ENCODE measurements at places on chromosomes 1 and 21. TPM values are rescaled to one million over a fixed set of nuclear protein-coding genes. Genes with fewer than 3 reads are reported as not detected.

BLACAT1 gene
- 0.21 TPM for total RNA-seq

TMEM9 gene
- 17.2 TPM for total RNA-seq

GRCh38 chr21:28136656-28137255 lies 855.9 kb downstream of the LTN1 start:
- no peaks in the 10 kb centered on the region for H3K27me3 ChIP-seq
- no peak for DNase-seq
- H3K27ac ChIP-seq = no peak overlapping the region
- H3K4me1 ChIP-seq = no peaks in the 10 kb centered on the region
- no peak overlapping the region for H3K4me3 ChIP-seq

GRCh38 chr1:230822092-230822581 lies 46.2 kb downstream of the C1orf198 start:
- H3K27me3 ChIP-seq = no peaks in the 10 kb centered on the region
- no peaks in the 10 kb centered on the region for H3K4me1 ChIP-seq
- no peak for DNase-seq
- no peak overlapping the region for H3K27ac ChIP-seq

- no peaks in the 10 kb centered on the region for H3K4me1 ChIP-seq
- H3K4me3 ChIP-seq = no peak overlapping the region
- H3K27ac ChIP-seq = no peak overlapping the region
- no peak for DNase-seq
Measured at GRCh38 chr1:152999818-153000217, 1.7 kb upstream of the SPRR3 start.

- peak; percentile 98 for DNase-seq
- H3K4me3 ChIP-seq = 0 out of 2 replicates have a peak overlapping the region, but pooled peaks have one; percentile 30
- peak overlapping the region; percentile 69 for H3K27ac ChIP-seq
- H3K36me3 ChIP-seq = no peaks in the 10 kb centered on the region
Measured at GRCh38 chr1:28172713-28173150, 3.8 kb downstream of the PTAFR start.

- peak overlapping the region; percentile 42 for H3K27ac ChIP-seq
- H3K27me3 ChIP-seq = no peaks in the 10 kb centered on the region
- no peak overlapping the region for H3K4me3 ChIP-seq
- no peaks in the 10 kb centered on the region for H3K36me3 ChIP-seq
Measured at GRCh38 chr1:167263819-167264464, 43.3 kb downstream of the POU2F1 start.

GRCh38 chr1:30908696-30909364 lies at the start of gene SDC3:
TSS of gene SDC3 (minus strand) at chr1:30908758. CDS start at chr1:30908586, 172 bp downstream.
- H3K4me1 ChIP-seq = no peaks in the 10 kb centered on the region
- DNase-seq = no peak
- H3K27me3 ChIP-seq = peaks cover 16% of the 10 kb centered on the region
- no peaks in the 10 kb centered on the region for H3K36me3 ChIP-seq
- H3K27ac ChIP-seq = no peak within 1 kb of the TSS
- no peak within 1 kb of the TSS for H3K4me3 ChIP-seq

DNA sequence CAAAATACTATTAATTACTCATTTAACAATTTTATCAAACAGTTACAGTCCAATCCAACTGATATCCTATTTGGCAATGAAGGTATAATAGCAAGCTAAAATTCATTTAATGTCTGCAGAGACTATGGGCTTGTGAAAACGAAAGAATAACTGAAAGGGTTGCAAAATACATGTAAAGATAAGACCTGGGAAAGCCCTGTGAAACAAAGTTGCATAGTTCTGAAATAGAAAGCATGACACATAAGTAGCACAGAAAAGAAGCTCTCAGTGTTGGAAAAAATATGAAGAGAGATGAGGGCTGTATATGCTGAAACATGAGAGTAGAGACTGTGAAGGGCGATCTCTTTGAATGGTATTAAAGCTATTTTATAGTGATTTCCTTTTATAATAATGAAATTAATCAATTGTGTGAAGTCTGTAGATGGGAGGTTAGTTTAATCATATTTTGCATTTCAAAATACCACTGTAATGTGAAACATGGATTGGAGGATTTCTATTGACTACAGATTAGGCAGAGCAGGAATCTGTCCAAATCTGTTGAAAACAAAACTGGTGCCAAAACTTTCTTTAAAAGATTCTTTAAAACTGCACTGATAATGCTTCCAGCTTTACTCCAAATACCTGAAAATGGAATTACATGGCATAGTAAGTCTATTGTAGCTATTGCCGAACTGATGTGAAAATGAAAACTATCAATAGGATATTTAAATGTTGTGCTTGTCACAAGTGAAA lies 1518.9 kb upstream of the B3GALT2 start:
- H3K4me1 ChIP-seq = no peaks in the 10 kb centered on the region
- H3K27me3 ChIP-seq = no peaks in the 10 kb centered on the region
- DNase-seq = no peak
- no peaks in the 10 kb centered on the region for H3K36me3 ChIP-seq
- H3K27ac ChIP-seq = no peak overlapping the region
- H3K4me3 ChIP-seq = no peak overlapping the region

- no peak for DNase-seq
- H3K36me3 ChIP-seq = no peaks in the 10 kb centered on the region
- H3K4me3 ChIP-seq = peak overlapping the region; percentile 94
Measured at GRCh38 chr1:39104158-39105060, 78.3 kb downstream of the NDUFS5 start.

KRTAP11-1 gene
- total RNA-seq = not detected

DNA sequence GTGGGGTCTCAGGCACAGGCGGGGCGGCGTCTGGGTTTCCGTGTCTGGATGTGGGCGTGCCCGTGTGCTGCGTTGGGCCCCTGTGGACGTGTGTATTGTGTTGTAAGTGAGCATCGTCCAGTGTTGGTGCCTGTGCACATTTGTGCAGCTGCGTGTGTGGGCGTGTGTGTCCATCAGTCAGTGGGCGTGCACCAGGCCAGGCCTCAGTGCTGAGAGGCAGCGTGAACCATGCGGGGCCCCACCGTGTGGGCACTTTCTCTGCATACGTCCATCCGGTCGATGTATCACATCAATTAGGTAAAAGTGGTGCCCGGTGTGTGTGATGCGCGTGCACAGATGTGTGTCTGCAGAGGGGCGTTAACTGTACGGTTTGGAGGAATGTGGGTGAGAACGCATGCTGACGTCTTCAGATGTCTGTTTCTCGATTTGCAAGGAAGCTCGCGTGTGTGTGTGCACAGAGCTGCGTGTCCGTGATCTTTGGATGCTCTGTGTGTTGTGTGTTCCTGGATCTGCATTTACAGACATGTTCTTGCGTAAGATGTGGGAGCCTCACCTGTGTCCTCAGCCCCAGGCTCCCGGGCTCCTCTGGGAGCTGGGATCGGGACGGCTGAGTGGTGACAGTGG lies 24.6 kb downstream of the AGRN start:
- H3K4me3 ChIP-seq = no peak overlapping the region
- no peaks in the 10 kb centered on the region for H3K27me3 ChIP-seq
- H3K4me1 ChIP-seq = peaks cover 9% of the 10 kb centered on the region
- H3K27ac ChIP-seq = no peak overlapping the region
- H3K36me3 ChIP-seq = no peaks in the 10 kb centered on the region

G0S2 gene
- total RNA-seq = 0.24 TPM

TAS1R1 gene
- total RNA-seq = not detected

- H3K36me3 ChIP-seq = no peaks in the 10 kb centered on the region
- no peak overlapping the region for H3K4me3 ChIP-seq
- no peak for DNase-seq
- H3K27ac ChIP-seq = no peak overlapping the region
- no peaks in the 10 kb centered on the region for H3K27me3 ChIP-seq
Measured at GRCh38 chr1:85058786-85059185, 10.5 kb upstream of the MCOLN3 start.

CAMK2N1 gene
- 0.23 TPM for total RNA-seq

- no peak overlapping the region for H3K27ac ChIP-seq
- no peaks in the 10 kb centered on the region for H3K27me3 ChIP-seq
- H3K4me3 ChIP-seq = no peak overlapping the region
- H3K36me3 ChIP-seq = no peaks in the 10 kb centered on the region
- no peak for DNase-seq
Measured at GRCh38 chr1:22665752-22666151, 12.7 kb downstream of the C1QB start.

SASS6 gene
- total RNA-seq = 9.7 TPM

DNA sequence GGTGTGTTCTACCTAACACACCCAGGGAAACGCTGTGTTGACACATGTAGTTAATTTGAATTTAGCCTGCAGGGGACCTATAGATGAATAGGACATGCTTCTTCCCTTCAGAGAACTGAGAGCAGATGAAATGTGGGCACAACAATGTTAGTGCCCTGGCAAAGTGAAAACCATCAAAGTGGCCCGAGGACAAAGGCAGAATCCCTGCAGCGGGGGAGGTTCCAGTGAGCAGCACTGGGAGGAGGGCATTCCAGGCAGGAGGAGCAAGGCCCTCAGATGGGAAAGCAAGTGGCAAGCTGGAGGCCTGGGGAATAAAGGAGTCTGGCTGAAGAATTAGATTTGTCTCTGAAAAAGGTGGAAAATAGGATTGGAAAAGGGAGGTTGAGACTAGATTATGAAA lies 37.2 kb downstream of the C1orf94 start:
- H3K4me3 ChIP-seq = no peak overlapping the region
- DNase-seq = no peak
- no peaks in the 10 kb centered on the region for H3K36me3 ChIP-seq
- no peak overlapping the region for H3K27ac ChIP-seq
- no peaks in the 10 kb centered on the region for H3K27me3 ChIP-seq

CRP gene
- 0.54 TPM for total RNA-seq

DNM3 gene
- total RNA-seq = 0.08 TPM

DNA sequence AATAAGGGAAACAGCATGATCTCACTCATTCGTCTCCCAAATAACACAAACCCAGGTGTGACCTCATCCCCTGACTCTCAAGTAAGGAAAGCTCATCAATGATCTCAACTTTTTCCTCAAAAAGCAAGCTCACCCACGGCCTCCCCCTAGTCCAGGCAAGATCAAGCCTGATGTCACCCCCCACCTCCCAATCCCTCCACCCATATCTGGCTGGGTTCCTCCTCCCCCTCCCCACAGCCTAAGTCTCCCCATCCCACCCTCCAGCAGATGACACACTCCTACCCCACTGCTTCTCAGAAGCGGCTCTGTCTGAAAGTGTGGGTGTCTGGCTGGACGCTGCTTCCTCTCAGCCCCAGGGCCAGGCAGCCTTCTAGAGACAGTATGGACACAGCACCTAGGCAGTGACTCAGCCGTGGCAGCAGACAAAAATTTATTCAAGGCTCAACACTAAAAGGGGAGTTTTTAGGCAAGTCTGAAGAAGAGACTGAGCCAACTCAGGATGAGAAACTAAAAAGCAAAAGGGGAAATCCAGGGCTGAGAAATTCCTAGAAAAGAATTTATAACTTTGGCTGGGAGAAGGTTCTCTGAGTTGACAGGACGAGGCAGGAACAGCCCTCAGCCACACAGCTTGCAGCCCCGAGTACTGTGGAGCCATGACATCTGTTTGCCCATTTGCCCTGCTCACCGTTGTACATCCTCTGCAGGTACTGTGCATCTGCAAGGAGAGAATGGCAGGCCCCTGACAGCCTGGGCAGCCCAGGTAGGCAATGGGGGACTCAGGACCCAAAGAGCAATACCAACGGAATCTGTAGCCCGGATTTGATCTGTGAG lies 81.6 kb upstream of the LRRC8D start:
- H3K27me3 ChIP-seq = no peaks in the 10 kb centered on the region
- no peaks in the 10 kb centered on the region for H3K36me3 ChIP-seq
- no peak overlapping the region for H3K4me3 ChIP-seq
- no peak for DNase-seq
- no peak overlapping the region for H3K27ac ChIP-seq

S100A2 gene
- 0.69 TPM for total RNA-seq

DNA sequence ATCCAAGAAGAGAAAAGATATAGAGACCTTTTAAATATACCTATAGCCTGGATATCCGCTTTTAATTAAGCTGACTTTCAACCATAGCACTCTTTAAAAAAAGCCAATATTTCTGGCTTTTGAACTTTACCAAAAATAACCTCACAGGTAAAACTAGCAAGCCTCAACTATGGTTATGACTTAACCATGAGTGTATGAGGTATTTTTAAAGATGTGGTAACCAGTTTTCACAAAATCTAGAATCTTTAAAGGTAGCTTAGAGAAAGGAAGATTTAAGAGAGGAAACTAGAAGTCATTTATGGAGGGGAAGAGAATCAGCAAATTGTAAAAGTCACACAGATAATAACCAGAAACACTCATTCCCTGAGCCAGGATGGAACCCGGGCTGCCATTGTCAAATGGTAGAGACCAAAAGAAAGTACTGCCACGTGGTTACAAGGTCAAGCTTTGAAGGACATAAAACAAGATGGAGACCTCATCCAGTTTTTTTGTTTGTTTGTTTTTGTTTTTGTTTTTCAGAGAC lies 288.4 kb upstream of the RGS18 start:
- no peak overlapping the region for H3K4me3 ChIP-seq
- H3K27ac ChIP-seq = no peak overlapping the region
- H3K36me3 ChIP-seq = no peaks in the 10 kb centered on the region
- DNase-seq = no peak

TENT5C gene
- total RNA-seq = 1.6 TPM

IPO13 gene
- 26.6 TPM for total RNA-seq

DNA sequence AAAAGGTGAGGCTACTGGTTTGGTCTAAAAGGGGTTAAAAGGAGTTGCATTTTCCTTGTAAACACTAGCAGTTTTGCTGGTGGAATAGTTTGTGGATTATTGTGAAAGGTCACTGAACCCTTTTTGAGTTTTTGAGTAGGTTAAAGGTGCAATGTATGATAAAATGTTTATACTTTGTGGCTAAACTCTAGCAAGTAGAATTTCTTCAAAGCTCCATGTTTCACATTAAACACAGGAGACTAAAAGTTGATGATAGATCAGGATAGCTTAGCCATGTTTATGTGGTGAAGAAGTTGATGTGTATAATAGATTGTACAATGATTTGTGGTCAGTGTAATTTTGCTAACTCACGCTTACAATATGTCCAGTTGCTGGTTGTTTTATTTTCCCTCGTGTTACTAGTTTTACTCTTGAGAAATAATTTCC lies 13.1 kb downstream of the ZNF326 start:
- no peak for DNase-seq
- peaks cover 2% of the 10 kb centered on the region for H3K36me3 ChIP-seq
- no peaks in the 10 kb centered on the region for H3K27me3 ChIP-seq
- no peaks in the 10 kb centered on the region for H3K4me1 ChIP-seq
- 0 out of 2 replicates have a peak overlapping the region, but pooled peaks have one; percentile 5 for H3K4me3 ChIP-seq

GRCh38 chr1:246631426-246631825 lies 65.2 kb downstream of the CNST start:
- no peaks in the 10 kb centered on the region for H3K27me3 ChIP-seq
- DNase-seq = no peak
- H3K4me1 ChIP-seq = peaks cover 19% of the 10 kb centered on the region
- no peaks in the 10 kb centered on the region for H3K36me3 ChIP-seq
- no peak overlapping the region for H3K27ac ChIP-seq

RUNX3 gene
- total RNA-seq = 151 TPM

C21orf58 gene
- total RNA-seq = 17.9 TPM

DNA sequence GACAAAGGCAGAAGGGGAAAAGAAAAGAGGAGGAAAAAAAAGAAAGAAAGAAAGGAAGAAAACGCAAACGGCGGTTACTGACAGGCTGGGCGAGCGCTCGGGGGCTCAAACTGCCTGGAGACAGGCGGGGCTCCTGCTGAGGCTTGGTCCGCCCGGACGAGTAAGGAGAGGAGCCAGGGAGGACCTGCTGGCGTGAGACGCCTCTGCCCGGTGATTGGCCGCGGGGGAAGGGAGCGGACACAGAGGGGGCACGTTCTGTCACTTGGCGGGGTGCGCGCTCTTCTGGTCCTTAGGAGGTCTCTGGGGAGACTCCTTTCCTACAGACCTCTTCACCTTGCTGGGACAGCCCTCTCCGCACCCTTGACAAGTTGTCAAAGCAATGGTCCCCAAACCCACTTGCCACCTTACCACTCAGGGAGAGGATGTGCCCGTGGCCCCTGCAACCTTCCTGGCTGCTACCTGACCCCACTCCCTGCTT lies 791 bp upstream of the PIK3R3 start:
- no peak for DNase-seq
- H3K27ac ChIP-seq = peak overlapping the region; percentile 98
- H3K4me1 ChIP-seq = peaks cover 16% of the 10 kb centered on the region
- no peaks in the 10 kb centered on the region for H3K36me3 ChIP-seq

SPRR1A gene
- not detected for total RNA-seq

Measured in GM12878 (cell line).